ENCODE measurements at places on chromosomes 16 and 17. TPM values are rescaled to one million over a fixed set of nuclear protein-coding genes. Genes with fewer than 3 reads are reported as not detected.
A peak's percentile ranks its signal among the peaks of the same experiment; 100 is the strongest.

- no peak for DNase-seq
These were observed 25.3 kb downstream of the FAM117A start for GRCh38 chr17:49738456-49739163.

DNA sequence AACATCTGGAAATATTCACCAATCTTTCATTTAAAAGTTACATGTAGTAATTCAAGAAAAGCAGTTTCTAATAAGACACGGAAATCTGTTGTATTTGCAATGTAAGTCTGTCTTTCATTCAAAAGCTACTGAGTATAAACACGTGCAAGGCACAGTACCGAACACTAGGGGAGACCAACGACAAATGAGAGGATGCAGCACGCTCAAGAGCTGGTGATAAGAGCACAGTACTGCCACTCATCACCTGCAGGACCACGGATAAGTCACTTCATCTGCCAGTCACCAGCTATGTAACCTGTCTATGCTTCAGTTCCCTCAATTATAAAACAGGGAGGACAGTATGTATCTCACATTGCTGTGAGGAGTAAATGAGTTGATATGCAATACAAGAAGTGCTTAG is 67.1 kb downstream of the CLEC18A start:
- DNase-seq: peak; percentile 72

DNA sequence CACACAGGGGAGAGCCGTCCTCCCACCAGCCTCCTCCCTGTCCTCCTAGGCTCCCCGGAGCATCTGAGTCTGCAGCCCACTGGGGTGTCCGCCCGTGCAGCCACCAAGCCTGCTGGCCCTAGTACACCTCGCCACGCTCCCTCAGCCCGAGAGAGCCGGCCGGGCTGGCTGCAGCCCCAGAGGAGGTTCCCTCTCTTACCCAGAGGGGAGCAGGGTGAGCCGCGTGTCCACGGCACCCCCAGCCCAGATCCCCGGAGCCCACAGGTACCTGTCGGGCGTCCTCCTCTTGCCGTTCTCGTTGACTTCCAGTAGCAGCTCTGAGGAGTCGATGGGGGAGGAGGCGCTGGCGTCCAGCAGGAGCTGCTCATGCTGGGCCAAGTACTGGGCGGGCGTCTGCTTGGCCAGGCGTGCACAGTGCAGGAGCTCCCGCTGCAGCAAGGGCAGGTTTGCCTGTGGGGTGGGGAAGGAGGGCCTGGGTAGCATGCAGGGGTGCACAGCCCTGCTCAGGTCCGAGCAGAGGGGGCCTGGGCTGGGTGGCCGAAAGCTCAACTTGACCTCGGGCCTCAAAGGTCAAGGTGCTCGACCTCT is 19.3 kb upstream of the PABPN1L start:
- DNase-seq: no peak

DNA sequence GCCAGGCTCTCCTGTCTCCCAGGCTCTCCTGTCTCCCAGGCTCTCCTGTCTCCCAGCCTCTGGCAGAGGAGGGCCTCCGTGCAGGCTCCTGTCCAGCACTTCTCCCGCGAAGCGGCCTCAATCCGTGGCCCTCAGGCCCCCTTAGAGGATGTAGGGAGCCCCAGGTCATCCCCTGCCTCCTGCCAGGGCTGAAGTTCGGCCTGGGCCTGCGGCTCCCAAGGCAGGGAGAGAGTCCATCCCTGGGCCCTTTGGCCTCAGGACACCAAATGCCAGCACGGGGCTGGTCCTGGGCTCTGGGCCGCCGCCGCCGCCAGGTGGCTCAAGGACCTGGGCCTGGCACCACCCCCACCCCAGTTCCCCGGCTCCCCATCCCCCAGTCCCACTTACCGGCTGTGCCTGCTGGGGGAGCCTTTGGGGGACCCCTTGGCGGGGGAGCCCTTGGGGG is 370 bp downstream of the EVPL start:
- DNase-seq: no peak

Gene B9D1
- total RNA-seq: 63.5 TPM

DNA sequence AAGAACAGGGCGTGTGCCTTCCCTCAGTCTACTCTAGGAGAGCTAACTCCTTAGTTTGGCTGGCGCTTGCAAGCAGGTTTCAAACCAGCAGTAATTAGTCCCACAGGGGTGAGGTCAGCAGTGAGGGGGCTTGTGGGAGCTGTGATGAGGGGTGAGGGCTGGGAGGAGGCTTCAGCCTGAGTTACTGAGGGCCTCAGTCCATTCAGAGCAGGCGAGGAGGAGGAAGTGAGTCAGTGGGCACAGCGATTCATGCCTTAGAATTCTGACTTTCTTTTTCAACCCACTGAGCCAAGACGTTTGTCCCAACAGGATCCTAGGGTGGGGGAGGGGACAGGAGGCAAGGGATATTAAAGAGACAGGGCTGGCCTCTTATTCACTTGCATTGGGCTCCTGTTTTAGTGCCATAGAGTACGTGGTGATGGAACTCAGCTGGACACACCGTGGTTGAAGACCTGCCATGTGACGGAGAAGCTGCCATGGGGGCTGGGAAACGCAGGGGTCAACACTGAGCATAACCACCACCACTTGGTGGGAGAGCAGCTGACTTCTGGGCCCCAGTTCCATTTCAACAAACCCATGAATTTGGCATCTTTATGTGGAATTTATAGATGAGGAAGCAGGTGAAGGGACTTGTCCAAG is 8.3 kb upstream of the ITGA3 start:
- DNase-seq: no peak

- DNase-seq: no peak
These were observed 8.1 kb upstream of the TBX4 start for GRCh38 chr17:61444075-61444474.

- no peak for DNase-seq
These were observed 9.2 kb upstream of the BAIAP2 start for GRCh38 chr17:81025741-81026129.

DNA sequence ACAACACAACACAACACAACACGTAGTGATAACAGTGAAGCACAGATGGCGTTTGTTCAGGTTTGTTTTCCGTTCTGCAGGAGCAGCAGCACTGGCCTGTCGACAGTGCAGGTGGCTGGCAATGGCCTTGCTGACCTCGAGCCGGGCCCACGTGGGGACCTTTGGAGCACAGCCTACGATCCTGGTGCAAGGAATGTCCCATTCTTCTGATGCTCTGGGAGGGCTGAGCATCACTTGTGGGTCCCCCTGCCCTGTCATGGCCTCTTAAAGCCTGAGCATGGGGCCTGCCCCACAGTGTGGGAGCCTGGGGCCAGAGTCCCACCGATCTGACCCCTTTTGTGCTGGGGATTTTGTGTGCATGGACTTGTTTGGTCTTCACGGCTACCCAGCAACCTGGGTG is 6.8 kb downstream of the MAP2K3 start:
- no peak for DNase-seq

DNA sequence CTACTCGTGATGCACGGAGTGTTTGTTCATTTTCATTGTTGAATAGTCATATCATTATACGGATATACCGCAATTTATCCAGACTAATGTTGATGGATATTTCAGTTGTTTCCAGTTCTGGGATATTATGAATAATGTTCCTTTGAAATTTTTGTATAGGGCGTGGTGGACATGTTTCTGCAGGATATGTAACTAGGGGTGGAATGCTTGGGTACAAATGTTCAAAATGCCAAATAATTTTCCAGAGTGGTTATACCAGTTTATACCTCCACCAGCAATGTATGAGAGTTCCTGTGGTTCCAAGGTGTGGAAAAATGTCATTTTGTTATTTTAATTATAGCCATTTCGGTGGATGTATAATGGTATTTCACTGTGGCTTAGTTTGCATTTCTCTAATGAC is 53.6 kb downstream of the NUP88 start:
- DNase-seq: no peak

Gene SPHK1
- total RNA-seq: 3.2 TPM

Data from GM23338 (cell line).